Stimulated activated CD8-positive, alpha-beta memory T cell treated with anti-CD3 and anti-CD28 coated beads, Interleukin-7, amount 100 ng/mL, for 24 hours (primary cell): ENCODE measurements at places on chromosomes 6 and 20.
A peak's percentile ranks its signal among the peaks of the same experiment; 100 is the strongest.

GRCh38 chr6:31265926-31266325, 6.0 kb downstream of the HLA-C start:
- DNase-seq = no peak

- DNase-seq = no peak
These were observed 72.8 kb upstream of the SPTLC3 start for GRCh38 chr20:12936020-12936419.

- no peak for DNase-seq
These were observed 439.6 kb downstream of the EPM2A start for GRCh38 chr6:145295746-145296145.

GRCh38 chr20:19807946-19808330, 49.9 kb downstream of the RIN2 start:
- DNase-seq = no peak

- DNase-seq = no peak
These were observed 230.5 kb downstream of the ERMARD start for GRCh38 chr6:169981969-169982368.

DNA sequence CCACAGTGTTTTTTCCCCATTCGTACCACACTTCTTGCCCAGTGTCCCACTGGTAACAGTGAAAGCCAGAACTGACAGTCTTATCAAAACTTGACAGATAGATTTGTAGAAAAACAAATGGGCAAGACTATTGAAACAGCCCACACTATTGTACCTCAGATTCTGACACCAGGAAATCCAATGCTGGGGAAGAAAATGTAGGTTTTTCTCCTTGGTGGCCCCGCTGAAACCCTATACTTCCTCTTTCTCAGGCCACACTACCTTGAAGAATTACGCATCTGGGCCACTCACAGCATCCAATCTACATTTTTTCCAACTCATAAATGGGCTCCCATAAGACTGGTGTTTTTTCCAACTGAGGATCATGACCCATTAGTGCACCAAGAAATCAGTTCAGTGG, 90.9 kb upstream of the HDDC2 start:
- DNase-seq = no peak

GRCh38 chr6:100573166-100573565, 108.4 kb upstream of the SIM1 start:
- no peak for DNase-seq

DNA sequence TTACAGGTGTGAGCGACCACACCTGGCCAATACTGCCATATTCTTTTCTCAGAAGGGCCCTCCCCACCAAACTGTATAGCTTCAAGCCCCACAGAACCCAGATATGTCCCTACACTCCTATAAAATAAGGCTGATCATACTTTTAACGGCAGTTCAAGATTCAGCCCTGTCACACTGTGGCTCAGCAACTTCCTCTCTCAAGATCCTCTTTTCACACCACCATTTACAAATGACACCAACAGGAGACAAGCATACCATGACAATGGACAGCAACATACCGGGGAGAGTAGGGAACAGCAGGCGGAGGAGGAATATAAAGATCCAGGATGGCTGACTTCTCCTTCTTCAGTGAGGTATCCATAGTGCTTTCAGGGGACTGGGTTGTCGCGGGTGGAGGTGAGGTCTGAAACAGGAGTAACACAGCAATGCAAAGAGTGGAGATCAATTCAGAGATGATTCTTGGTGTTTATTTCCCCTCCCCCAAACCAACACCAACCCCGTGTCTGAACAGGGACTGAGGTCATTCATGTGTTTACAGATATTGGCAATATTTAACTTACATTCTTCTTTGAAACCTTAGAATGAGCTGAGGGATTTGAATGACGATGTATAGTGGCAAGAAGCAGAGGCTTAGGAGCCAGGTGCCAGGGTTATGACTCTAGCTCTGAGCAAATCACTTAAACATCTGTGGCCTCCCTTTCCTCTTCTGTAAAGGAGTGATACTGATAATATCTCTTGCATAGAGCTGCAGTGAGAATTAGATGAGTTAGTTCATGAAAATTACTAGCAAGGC, 57.6 kb upstream of the IPCEF1 start:
- DNase-seq = no peak

- no peak for DNase-seq
These were observed 107.7 kb upstream of the RALGAPA2 start for GRCh38 chr20:20820104-20820503.

- no peak for DNase-seq
These were observed 10.9 kb downstream of the C6orf132 start for GRCh38 chr6:42131531-42131930.

DNA sequence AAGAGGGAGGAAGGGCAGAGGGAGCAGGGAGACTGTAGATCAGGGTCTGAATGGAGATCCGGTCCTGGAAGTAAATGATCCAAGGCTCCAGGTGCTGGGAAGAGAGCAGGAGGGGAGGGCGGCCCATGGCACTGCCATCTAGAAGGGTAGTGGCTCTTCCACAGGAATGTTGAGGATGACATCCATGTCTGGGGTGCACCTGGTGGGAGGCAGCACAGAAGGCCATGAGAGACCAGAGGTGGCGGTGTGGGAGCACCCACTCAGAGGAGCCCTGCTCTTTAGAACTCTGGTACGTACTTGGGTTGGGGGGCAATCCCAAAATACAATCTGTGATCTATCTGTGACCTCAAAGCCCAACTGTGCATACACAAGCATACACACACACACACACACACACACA, 13.5 kb downstream of the DEFB132 start:
- no peak for DNase-seq

DNA sequence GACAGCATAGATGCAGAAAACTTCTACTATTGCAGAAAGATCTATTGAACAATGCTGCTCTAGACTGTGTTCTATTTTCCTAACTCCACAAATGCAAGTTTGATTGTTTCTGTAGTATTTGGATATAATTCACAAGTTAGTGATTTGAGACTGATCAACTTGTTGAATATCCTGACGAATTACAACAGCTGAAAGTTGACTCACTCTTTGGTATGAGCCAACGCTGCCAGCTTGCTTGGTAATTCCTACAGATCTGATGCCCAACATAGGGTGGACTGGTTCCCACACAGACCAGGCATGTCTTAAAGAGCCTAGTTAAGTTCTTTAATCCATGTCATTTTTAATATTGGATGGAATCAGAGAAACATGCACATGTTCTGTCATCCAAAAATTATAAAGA, 231.0 kb upstream of the RAB32 start:
- no peak for DNase-seq

GRCh38 chr6:158772851-158773371, 46.3 kb downstream of the EZR start:
- DNase-seq = no peak

GRCh38 chr6:100209323-100210136, 215.5 kb upstream of the MCHR2 start:
- DNase-seq = no peak

DNA sequence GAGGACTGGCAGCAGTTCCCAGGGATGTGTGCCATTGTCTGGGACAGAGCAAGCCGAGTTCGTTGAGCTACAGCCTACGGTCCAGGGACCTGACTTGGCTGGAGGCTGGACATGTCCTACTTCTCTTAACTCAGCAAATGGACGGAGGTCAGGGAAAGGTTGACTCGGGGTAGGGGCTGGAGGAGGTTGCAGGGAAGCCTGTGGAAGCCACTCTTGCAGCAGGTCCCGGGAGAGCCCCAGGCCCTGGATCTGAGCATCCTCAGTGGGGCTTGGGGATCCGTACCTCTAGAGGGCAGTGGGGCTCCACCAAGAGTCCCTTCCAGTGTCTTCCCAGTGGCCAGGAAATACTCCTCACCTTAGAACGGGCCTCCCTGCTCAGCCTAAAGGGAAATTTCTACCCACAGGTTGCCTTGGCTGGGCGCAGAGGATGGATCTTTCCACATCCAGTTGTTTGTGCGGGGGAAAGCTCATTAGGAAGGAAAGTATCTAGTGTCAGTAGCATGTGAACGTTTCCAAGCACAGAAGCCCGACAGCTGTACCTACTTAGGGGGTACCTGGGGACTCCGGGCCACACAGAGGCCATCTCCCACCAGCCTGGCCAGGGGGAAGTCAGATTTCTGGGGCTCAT, 170.2 kb downstream of the NFATC2 start:
- peak; percentile 30 for DNase-seq
